ENCODE measurements at places on chromosomes 5 and 9.

DNA sequence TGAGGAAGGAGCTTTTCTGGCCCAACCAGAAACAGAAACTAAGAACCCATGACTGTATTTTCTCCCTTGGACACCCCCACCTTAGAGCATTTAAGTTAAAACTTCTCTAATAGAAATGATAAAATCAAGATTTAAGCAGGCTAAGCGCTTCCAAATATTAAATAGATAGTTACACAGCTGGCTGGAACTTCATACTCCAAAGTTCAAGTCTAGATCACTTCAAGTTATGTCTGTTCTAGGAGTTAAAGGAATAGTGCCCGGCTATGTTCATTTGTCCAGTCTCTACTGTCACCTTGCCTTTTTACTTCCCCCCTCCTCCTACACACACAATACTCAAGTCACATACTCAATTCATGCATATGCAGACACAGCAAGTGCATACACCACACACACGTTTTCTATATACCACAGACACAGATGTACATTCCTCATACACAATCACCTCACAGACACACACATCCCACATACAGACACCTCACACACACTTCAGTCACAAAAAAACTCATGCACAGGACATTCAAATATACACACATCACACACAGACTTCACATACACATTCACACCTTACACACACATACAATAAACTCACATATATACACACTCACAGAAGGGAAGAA lies 237.7 kb downstream of the PDE4D start:
- no peak for DNase-seq

DNA sequence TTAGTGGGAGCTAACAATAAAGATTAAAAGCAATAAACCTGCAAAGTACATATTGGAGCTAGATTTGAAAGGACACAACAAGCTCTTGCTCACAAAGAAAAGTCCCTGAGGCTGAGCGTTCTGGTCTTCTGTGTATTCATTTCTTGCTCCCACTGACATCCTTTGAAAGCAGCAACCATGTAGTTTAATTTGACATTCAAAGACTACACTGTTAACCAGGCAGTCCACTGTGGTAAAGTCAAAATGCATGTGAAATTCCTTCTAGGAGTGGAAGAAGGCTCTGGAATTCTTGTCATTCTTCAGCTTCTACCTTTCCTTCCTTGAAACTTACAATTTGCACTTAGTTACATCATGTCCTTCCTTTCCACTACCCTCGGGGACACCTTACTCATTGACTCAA lies 480.7 kb downstream of the CSNK1G3 start:
- DNase-seq = no peak

DNA sequence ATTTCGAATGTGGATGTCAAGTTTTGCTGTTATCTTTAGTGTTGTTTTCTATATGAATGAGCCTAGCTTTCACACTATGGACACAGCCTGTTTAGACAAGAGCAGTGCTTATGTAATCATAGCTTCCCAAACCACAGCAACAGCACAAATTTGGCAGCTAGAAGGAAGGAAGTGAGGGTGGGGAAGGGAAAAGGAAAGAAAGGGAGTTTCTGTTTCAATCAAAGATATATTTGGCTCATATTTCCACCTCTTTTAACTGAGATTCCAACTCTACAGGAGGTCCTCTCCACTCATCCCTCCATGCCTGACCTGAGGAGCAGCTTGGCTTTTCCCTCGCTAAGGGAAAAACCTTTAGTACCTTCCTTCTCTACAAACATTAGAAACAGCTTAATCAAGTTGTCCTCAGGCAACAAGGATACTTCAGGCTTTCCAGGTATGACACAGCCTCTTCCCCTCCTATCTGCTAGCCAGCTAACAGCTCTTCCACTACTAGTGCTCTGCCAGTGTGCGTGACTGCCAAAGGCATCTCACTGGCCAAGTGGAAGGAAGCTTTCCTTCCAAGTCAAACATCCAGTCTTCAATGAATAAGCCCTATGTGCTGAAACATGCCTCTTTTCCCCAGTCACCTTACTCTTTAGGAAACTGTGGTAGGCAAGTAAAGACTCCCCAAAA lies 268.6 kb upstream of the PTGER4 start:
- no peak for DNase-seq

DNA sequence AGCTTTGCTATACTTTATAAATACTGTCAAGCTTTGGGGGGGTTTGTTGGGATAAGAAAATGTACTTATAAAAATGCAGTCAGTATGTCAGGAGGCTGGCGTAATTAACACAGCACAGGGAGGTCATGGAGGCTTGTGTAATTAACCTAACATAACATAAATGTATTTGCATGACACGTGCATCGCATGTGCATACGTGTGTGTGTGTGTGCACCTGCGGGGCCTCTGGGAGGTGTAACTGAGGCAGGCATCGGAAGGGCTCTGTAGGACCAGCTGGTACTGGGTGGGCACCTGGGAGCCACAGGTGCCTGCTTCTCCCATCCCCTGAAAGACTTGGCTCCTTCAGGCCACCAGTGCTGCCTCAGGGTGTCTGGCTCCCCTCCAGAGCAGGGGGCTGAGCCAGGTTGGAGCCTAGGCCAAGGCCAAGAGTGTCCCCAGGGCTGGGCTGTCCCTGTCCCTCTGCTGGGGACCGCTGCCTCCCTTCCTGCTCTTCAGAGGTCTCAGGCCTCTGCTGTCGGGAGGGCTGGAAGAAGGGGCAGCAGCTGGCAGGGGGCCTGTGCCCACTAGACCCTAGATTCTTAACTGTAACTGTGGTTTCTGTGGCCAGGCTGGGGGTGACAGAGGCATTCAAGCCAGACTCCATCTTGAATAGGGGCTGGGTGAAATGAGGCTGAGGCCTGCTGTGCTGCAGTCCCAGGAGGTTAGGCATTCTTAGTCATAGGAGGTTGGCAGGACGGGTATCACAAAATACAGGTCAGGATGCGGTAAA lies 9.0 kb downstream of the FCN2 start:
- no peak for DNase-seq

DNA sequence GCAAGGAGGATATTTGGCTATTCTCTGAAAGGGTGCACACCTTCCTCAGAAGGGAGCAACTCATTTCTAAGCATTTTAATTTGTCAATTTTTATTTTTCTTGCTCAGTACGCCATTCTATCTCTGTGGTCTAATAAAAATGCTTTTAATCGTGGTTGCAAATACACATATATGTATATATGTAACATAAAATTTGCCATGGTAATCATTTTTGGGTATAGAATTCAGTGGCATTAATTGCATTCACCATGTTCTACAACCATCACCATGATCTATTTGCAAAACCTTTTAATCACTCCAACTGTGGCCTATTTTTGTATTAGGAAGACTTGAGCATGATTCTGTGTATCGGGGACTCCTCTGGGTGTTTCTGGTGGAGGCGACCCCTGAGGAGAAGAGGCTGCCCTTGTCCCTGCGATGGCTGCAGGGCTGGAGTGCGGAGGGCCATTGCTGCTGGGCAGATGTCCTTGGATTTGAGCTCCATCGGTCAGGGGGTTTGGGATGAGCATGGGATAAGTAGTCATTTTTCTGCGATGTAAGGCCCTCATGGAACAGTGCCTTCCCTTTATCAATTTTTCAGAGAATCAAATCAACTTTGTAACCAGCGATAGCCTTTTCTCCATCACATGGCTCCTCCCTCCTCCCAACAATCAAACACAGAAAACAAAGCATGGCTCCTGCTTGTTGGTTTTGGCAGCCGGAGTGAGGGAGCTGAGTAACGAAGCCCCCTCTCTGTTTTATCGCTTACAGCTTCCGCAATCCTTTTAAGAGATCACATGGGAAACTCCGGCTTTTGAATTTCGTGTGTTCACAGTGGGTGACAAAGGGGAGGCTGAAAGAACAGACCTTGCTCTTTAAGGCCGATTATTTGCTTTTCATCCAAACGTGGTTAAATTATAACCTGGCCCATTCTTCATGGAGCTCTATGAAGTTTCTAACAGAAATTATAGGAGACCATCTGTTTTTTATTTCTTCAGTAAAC lies 187.3 kb downstream of the TENT4A start:
- DNase-seq = no peak

DNA sequence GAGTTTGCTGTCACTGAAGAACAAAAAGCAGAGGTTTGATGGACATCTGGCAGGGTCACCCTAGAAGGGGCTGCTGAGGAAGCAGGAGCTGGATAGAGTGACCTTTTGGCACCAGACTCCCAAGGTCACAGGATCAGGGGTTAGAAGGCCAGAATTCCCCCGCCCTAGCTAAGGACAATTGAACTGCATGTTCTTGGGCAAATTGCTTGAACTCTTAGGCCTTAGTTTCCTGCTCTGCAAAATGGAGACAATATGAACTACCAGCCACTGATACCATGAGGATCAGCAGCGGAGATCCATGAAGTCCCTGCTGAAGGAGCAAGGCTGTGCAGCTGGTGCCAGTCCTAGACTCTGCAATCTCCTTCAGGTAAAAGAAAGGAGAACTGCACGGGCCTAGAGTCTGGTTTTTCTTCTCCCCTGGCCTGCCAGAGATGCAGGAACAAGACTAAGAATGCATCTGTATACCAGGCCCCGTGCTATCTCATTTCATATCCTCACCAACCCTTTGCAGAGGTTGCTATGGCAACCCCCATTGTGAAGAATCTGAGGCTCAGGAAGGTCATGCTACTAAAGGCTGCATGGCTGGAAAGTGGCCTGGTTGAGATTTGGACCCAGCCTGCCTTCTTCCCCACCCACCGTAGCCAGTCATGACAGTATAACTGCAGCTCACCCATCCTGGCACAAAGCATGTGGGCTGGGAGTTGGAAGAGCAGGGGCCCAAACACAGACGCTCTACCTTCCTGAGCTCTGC lies 33.7 kb downstream of the CAMK2A start:
- no peak for DNase-seq

DNA sequence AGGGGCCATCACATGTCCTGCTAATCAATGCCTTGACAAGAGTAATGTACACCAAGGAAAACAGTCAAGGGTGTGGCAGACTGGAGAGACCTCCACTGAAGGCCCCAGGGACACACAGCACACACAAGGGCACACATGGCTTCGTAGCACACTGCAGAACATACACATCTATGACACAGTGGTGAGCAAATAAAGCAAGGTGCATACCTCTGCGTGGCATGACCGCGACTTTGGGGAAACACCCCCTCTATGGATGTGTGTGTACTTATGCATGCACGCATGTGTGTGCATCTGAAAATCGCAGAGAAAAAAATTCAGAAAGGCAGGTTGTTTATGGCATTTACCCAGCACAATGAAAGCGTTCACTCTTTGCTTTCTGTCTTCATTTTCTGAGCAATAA lies 20.5 kb downstream of the SEMA4D start:
- DNase-seq = no peak

GRCh38 chr9:19252174-19252884 lies 21.8 kb downstream of the DENND4C start:
- peak; percentile 26 for DNase-seq

DNA sequence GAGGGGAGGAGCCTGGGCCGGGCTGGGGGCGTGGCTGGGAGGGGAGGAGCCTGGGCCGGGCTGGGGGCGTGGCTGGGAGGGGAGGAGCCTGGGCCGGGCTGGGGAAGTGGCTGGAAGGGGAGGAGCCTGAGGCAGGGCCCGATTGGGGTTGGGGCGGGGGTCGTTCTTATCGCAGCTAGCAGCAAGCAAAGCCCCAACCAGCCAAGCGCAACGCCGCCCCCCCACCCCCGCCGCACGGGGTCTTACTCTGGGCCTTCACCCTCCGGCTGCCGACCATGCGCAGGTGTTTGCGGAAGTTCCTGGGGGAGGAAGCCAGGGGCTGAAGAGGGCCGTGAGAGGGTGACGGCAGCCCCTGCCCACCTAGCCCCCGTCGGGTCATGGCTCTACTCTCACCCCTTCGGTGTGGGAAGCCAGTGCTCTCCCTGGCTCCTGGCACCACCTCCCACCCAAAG lies 5.0 kb downstream of the NSMF start:
- no peak for DNase-seq

DNA sequence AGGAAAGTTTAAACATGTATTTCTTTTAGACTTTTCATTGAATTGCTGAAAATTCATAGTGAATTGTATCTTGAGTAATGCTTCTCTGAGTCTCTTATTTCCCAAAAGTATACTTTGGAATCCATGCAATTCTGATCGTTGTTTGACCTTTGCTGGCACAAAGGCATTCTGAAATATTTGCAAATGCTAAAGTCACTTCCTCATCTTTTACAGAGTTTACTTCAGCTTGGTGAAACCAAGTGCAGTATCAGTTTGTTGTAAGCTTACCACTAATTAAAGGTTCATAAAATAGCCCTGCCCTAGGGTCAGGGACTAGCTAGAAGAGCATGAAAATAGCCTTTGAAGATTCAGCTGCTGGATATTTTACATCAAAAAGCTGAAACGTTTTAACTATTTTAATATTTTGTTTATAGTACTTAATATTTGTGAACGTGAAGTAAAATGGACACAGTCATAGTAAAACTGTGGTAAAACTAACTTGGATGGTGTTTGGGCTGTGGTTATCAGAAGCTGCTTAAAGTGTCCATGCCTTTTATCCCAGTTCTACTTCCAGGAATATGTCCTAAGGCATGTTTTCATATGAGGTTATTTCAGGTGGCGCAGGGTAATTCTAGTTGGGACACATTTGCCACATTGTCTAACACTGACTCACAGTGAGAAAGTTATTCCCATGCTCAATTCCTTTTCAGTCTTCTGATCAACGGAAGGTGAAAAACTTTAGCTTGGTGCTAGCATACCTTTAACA lies 45.3 kb downstream of the SLC22A5 start:
- peak; percentile 64 for DNase-seq

GRCh38 chr5:148912714-148913398 lies 86.4 kb downstream of the ADRB2 start:
- peak; percentile 88 for DNase-seq

DNA sequence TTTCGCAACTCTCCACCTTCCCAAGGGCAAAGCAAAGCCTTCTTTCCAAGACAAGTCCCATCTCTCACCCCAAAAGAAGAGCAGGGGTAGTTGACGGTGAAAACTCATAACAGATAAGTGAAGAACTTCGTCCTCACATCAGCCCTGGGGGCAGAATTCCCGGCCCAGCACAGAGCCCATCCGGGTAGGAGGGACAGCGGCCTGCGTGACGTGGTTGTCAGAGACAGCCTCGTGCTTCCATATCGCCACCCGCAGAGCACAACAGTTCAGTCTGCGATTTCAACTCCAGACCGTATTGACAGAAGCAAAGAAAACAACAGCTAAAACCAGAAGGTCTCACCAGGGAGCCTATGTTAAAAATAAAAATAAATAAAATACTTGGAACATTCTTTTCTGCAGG lies 273.2 kb downstream of the SYK start:
- DNase-seq = no peak

GRCh38 chr5:67305913-67306710 lies 109.5 kb upstream of the CD180 start:
- DNase-seq = no peak

- DNase-seq = no peak
These were observed 2001.9 kb upstream of the C9orf72 start for GRCh38 chr9:29575219-29575618.

DNA sequence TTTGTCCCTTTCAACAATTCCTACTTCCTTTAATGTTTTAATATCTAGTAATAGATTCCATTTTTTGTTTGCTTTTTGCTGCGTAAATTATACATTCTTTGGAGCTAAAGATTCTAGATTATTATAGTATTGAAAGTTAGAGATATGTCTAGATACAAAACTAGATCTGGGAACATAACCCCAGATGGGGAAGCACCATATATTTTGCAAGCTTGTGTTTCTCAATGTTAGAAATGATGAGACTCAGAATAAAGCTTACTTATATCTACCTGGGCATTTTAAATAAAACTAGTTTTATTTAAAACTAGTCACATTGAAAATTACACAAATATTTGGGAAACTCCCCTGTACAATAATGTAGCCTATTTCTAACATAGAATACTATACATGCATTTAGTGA lies 32.2 kb downstream of the TRIO start:
- no peak for DNase-seq
